ENCODE measurements at places on chromosomes 2 and 18.

DNA sequence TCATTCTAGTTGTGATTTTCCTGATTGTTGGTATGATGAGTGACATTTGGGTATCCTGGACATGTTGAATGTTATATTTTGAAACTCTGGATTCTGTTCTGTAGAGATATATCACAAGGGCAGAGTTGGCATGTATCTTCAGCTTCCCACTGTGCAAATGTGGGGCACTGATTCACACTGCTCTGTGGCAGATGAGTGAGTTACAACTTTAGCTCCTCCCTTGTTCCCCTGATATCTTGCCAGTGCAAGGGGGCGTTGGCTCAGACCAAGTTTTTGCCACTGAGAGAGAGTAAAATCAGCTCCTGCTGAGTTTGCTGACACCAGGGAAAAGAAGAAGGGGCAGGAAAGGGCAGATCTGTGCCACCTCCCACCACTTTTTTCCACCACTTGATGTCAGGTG, 199.6 kb upstream of the MMADHC start:
- no peak for DNase-seq

DNA sequence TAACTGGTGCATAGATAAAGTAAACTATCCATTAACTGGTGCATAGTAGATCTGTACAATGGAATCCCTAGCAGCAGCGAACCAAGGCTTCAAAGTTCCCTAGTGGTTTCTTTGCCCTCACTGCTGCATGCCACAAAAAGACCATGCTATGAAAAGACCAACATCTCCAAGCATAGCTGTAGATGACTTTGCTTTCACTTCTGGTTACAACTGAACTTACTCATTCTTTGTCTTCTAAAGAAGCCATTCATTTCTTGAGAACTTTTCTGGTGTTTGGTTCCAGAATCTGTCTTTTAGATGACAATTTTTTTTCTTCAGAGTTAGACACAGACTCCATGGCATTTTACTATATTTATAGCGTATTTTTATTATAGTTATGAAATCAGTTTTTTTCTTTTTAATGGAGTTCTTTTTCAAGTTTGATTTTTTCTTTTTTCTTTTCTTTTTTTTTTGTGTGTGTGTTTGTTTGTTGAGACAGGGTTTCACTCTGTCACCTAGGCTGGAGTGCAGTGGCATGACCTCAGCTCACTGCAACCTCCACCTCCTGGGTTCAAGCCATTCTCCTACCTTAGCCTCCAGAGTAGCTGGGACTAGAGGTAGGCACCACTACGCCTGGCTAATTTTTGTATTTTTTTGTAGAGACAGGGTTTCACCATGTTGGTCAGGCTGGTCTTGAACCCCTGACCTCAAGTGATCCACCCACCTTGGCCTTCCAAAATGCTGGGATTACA, 63.6 kb downstream of the SLC35F5 start:
- DNase-seq: no peak

DNA sequence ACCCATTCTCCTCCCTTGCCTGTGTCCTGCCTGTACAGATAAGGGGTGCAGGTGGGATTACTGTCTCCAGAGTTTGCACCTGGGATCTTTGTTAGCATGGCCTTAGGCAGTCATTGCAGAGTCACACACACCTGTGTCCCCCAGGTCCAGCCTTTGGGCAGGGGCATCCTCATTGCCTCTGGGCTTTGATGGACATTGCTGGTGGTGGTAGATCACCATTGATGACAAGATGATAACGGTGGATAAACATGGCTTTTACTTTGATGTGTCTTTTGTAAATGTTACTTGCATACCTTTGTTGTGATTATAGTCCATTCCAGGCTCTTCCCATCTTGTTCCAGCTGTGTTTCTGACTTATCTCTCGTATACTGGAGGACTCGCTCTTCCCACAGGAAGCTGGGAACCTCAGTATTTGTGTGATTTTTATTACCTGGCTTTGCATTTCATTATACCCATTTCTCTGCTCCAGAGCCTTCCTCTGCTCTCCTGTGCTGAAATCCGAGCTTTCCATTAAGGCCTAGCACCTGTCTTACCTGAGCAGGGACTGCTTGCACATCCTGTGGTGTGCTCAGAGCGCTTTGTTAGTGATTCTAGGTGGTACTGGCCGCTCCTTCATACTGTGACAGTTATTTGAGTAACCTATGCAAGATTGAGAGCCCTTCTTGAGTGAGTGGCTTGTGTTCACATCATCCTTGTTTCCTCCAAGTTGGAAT, 79.2 kb downstream of the PTPRM start:
- DNase-seq: no peak

- DNase-seq: no peak
Measured at GRCh38 chr2:85288244-85288725, 39.5 kb downstream of the TGOLN2 start.

DNA sequence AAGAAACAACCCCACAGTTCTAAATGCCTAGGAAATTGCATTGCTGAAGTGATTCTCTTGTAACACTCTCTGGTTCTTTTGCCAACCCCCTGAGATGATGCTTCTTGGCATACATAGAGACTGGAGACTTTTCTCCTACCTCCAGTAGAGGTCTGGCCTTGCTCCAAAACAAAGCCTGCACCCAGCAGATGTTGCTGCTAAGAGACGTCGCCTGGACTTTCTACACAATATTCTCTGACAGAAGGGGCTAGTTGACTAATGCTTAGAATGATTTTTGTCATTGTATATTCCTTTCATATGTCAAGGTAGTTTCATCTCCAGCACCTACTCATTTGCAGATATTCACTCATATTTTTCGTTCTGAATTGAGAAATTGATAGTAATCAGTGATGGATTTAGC, 24.6 kb downstream of the SOWAHC start:
- no peak for DNase-seq

DNA sequence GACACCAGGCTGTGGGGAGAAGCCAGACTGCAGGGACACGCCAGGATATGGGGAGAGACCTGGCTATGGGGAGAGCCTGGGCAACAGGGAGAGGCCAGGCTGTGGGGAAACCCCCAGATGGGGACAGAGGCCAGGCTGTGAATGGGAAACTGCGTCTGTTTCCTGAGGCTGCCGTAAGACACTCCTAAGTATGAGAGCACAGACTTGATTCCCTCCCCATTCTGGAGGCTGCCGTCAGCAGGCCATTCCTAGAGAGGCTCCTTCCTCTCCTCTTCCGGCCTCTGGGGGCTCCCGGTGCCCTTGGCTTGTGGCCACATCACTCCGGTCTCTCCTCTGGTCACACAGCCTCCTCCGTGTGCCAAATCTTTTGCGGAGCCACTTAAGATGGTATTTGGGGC, 32.3 kb downstream of the ADI1 start:
- DNase-seq: no peak

DNA sequence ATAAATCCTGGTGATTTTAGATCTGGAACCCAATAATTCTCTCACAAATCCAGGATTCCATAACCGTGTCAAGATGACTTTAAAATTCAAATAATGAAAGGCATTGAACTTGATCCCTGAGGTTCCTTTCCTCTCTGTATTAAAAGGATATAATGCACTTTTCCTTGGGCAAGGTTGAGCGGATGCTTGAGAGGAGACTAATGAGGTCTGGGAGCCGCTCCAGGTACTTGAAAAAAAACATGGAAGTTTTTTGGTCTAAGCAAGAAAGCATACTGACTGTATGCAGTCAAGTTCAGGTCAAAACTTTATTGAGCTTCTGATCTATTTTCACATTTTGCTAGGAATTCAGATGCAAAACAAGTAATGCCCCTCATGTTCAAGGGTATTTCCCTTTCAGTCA, 318.5 kb downstream of the RAD51AP2 start:
- no peak for DNase-seq

DNA sequence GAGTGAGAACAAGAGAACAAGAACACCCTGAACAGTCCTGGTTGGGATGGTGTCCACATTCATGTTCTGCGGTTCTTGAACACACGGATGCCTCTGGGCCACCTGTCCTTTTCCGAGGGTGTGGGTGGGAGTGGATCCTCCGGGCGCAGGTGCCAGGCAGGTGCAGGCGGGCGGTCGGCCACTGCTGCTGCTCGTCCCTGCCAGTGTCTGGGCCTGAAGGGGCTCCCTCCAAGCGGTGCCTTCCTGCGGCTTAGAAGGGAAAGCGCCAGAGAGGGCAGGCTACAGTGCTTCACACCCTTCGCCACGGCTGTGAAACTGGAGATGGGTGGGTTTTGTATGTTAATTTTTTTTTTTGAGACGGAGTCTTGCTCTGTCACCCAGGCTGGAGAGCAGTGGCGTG, 8.0 kb upstream of the D2HGDH start:
- no peak for DNase-seq
